Lung microvascular endothelial cell (primary cell): ENCODE measurements at places on chromosomes 11 and 22.
A peak's percentile ranks its signal among the peaks of the same experiment; 100 is the strongest.

DNA sequence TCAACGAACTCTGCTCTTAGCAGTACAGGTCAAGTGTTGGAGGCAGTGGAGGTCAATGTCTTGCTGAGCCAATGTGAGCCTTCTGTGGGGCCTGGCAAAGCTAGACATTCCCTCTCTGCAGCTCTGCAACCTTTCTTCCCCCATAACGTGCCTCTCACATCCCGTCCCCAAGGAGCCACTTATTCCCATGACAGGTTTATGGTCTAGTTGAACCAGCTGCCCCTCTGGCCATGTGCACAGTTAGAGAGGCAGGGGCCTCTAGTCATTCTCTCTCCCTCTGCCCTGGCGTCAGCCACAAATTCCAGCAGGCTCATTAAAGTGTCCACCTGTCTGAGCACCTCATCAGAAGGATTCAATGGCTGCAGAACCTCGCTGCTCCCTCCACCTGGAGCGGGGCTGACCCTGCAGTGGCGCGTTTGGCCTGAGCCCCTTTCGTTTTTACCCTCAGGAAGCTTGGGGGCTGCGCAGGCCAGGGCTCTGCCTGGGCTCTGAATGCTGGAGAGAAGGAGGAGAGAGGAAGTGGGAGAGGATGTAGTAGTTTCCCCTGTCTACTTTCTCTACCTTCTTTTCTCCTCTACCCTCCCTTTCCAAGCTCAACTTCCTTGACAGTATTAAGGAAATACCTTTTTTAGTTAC lies 302.1 kb upstream of the B3GAT1 start:
- no peak for DNase-seq

DNA sequence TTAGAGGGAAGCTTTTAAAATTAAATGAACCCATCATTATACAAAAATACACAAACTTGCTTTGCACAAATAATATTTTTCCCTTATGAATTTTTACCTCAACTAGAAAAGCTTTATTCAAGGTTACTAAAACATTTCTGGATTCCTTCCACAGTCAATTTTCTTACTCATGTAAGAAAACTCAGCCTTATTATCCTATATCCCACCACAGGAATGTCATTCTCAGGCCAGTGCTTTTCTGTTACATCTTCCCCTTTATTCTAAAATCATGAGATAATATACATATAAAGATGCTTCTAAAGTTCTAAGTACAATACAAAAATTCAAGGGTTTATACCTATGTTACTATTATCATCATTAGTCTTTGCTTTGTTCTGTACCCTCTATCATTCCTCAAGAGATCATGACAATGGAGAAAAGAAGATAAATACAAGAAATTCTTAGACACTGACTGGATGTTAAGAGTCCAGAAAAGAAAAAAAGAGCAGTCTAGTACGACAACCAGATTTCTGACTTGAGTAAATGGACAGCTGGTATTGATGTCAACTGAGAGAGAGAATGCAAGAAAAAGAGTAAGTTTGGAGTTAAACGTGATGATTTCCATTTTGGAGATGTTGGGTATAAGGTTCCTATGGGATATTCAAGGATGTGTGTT lies 60.3 kb downstream of the MTMR2 start:
- DNase-seq, result no peak

- DNase-seq, result no peak
These were observed 12.8 kb upstream of the FGF3 start for GRCh38 chr11:69831985-69832384.

DNA sequence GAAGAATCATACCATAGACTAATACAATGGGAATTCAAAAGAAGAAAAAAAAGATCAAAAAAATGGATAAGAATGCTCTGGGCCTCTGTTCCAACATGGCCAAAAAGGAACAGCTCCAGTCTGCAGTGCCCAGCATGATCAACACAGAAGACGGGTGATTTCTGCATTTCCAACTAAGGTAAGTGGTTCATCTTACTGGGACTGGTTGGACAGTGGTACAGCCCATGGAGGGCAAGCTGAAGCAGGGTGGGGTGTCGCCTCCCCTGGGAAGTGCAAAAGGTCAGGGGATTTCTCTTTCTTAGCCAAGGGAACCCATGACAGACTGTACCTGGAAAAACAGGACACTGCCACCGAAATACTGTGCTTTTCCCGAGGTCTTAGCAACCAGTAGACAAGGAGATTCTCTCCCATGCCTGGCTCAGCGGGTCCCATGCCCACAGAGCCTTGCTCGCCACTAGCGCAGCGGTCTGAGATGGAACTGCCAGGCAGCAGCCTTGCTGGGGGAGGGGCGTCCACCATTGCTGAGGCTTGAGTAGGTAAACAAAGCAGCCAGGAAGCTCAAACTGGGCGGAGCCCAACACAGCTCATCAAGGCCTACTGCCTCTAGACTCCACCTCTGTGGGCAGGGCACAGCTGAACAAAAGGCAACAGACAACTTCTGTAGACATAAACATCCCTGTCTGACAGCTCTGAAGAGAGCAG lies 428.4 kb downstream of the MN1 start:
- no peak for DNase-seq

DNA sequence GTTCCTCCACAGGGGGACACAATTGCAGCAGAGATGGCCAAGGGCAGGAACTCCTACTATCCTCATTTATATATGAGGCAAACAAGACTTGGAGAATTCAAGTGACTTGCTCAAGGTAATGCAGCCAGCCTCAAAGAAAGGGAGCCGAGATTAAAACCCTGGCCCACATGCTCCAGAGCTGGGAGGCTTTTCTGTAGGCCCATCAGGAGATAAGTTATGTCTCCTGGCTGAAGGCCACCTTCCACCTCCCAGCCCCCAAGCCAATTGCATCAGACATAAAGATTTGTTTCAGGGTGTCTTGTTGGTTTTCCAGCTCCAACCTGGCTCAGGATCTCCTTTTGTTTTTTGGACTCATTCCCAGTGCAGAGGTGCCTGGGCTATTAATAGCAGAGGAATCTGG lies 59.5 kb downstream of the SMIM38 start:
- no peak for DNase-seq

- no peak for DNase-seq
These were observed 1242.5 kb downstream of the TBC1D22A start for GRCh38 chr22:48004936-48005335.

- DNase-seq, result peak; percentile 96
These were observed at the start of gene CD59 for GRCh38 chr11:33736148-33736812. TSS of gene CD59 (minus strand) at chr11:33736423. CDS start at chr11:33722445, 13,978 bp downstream.

DNA sequence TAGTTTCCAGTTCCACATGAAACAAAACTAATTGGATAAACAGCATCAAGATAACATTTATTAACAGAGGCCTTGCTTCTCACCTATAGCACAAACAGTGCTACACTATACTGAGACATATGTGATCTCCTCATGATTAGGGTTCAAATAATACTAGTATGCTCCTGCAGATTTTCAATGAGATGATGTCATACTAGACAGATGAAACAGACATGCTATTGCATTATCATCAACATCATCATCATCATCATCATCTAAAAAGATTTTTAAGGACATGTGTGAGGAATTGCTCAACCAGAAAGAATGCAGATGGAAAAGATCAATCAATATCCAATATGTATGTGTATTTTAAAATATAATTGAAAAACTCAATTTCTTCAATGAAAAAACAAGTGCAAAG lies 932.3 kb downstream of the METTL15 start:
- no peak for DNase-seq

GRCh38 chr22:39223091-39223710 lies 21.6 kb downstream of the PDGFB start:
- DNase-seq, result no peak

DNA sequence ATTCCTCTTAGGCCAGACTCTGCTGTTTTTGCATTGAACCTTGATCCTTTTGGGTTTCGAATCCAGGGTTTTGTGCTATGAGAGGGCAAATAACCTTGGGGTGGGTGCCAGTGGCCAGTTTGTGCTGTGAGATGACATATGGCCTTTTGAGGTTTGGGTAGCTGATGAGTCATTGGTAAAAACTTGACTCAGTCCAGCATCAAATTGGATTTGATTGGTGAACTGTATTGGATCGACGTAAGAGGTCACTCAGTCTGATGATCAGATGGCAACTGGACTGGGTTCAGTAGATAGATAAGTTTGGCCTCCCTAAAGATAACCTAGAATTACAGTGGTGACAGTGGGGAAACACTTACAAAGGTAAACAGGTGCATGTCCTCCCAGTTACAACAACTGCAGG lies 41.0 kb upstream of the XKR3 start:
- no peak for DNase-seq

GRCh38 chr11:15490535-15490934 lies 375.8 kb downstream of the INSC start:
- no peak for DNase-seq

DNA sequence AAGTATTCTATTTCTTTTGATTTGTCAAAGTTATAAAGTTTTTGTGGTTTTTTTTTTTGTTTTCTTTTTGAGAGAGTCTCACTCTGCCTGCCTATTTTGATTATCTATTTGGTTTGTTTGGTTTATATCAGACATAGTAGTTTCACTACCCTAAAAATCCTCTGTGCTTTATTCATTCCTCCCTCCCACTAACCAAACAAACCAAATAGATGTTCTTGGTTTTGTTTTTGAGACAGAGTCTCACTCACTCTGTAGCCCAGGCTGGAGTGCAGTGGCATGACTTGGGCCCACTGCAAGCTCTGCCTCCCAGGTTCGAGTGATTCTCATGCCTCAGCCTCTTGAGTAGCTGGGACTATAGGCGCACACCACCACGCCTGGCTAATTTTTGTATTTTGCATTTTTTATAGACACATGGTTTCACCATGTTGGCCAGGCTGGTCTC lies 67.9 kb downstream of the ENTHD1 start:
- no peak for DNase-seq

- DNase-seq, result peak; percentile 45
These were observed 2.2 kb upstream of the KMT2A start for GRCh38 chr11:118434123-118434552.

DNA sequence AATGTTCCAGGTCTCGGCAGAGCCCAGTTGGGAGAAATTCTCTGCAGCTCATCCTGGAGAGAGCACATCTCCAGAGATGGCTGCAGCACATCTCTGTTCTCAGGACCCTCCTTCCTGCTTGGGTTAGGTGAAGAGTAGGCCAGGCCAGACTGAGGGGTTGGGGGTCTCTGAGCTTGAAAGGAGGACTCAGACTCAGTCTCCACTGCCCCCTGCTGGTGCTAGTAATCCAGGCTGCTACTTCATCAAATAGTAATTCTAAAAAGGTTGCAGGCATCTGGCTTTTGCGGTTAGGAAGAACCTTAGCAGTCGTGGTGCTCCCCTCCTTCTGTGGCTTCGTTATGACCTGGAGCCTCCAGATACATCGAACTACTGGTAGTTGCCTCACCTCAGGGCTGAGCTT lies 9.7 kb downstream of the TUB start:
- peak; percentile 30 for DNase-seq

DNA sequence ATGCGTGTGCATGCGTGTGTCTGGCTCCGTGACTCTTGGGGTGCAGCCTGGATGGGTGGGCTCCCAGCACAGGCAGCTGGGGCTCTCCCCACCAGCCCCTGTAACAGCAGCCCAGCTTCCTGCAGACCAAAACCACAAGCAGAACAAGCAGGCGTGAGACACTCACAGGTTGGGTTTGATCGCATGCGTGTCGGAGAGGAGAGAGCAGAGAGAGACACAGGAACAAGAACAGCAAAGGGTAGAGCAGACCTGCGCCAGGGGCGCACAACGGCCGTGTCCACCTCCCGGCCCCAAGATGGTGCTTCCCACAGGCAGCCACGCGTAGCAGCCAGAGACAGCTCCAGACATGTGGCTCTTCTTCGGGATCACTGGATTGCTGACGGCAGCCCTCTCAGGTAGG lies at the start of gene CD6:
CD6 (plus strand) TSS at position 161 of the 400 bp plus-strand sequence; CDS start at position 347, 186 bp downstream.
- no peak for DNase-seq

DNA sequence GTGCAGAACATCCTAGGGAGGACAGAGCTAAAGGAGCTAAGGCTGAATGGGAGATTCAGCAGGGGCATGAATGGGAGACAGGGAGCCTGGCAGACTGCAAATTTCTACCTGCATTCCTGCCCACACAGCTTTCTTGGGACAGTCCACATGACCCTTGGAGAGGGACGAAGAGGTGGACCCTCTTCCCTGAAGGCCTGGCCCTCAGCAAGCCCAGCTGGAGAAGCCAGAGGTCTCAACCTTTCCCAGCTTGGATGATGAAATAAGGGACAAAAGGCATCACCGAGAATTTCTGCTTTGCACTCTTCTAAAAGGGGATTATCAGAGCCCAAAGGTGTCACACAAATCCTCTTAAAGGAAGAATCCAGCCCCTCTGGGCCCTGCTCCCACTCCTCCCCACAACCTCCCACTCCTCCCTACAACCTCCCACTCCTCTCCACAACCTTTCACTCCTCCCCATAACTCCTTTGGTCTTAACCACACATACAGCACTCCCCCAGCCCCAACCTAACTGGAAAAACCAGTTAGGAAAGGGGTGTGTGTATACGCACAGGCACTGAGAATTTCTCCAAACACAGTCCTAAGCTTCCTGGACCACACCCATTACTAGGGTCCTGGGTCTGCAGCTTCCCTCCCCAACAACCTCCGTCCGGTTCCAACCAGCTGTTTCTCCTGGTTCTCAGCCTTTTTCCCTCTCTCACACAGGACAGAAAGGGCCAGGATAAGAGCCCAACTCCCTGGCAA lies 38.4 kb downstream of the RPL27A start:
- DNase-seq, result no peak

GRCh38 chr11:123137431-123138224 lies 57.4 kb downstream of the CLMP start:
- no peak for DNase-seq

- DNase-seq, result no peak
These were observed 5.0 kb downstream of the MIF start for GRCh38 chr22:23899042-23899745.

DNA sequence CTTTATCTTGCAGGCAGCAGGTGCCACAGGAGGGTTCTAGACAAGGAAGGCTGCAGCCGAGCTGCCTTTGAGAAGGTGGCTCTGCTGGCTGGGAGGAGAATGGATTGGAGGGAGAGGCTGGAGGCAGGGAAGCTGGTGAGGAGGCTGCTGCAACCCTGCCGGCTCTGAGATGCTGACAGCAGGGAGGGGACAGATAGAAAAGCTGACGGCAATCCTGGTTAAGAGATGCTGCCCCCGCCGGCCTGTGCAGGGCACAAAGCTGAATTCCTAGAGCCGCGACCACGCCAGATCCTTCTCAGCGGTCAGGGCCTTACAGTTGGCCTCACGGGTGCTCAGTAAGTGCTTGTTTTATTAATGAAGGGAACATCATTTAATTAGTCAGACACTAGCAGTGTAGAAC lies 105.4 kb downstream of the CACNA1I start:
- DNase-seq, result no peak

GRCh38 chr11:110951037-110951949 lies 239.1 kb upstream of the ARHGAP20 start:
- DNase-seq, result no peak

DNA sequence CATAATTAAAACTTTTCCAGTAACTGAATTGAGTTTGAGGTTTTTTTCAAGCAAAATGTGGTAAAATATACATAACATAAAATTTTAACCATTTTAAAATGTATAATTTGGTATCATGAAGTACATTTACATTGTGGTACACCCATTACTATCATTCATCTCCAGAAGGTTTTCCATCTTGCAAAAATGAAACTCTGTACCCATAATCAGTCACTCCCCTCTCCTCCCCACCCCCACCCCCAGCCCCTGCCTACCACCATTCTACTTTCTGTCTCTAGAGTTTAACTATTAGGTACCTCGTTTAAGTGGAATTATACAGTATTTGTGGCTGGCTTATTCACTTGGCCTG lies 63.7 kb downstream of the MICAL2 start:
- no peak for DNase-seq

- DNase-seq, result no peak
These were observed 15.6 kb downstream of the TOM1 start for GRCh38 chr22:35315141-35315854.

GRCh38 chr22:44312766-44313165 lies at the start of gene SHISAL1:
TSS of gene SHISAL1 (minus strand) at chr22:44312951. CDS start at chr22:44300945, 12,006 bp downstream.
- no peak for DNase-seq
